ENCODE measurements at places on chromosomes 11 and 22.

- DNase-seq, result no peak
Observed at GRCh38 chr11:119316729-119317591, at the start of gene MCAM. Gene MCAM (minus strand): TSS chr11:119317130. CDS start chr11:119317101, 29 bp downstream.

GRCh38 chr11:112248201-112248600 is 12.5 kb downstream of the PLET1 start:
- DNase-seq, result no peak

GRCh38 chr11:35786188-35786587 is 123.6 kb downstream of the TRIM44 start:
- no peak for DNase-seq

DNA sequence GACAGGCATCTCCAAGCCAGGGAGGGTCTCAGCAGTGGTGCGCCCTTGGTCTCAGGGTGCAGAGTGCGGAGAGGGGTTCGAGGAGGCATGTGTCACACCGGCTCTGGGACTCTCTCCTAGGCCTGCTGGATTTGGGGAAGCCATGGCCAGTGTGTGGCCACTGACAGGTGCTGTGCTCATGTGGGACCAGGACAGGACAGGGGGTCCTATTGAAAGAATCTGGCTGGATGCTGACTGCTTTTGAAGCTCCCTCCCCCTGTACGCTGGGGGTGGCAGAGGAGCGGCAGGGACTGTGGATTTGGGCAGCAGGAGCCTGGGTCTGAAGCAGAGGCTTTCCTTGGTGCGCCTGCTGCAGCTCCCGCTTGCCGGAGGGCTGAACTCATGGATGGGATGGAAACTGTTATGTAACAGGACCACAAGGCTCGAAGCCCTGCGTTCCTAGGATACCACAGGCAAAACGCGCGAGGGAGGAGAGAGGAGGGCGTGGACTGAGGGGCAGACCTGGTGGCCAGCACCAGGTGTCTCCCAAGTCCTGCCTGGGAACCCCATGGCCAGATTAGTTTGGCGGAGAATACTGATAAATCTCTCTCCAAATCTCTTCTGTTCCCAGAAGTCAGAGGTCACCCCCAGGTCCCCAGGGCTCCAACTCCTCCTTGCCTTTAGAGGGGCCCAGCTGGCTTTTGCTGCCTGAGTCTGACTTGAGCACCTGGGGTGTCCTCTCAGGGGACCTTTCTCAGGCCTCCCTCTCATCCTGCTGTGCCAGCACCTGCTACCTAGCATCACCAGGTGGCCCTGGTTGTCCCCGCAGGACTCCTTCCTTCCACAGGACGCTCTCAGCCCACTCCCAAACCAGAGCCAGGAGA is 13.8 kb upstream of the TEF start:
- no peak for DNase-seq

GRCh38 chr22:19891317-19892256 is 36.9 kb upstream of the GNB1L start:
- DNase-seq, result peak; percentile 66

- no peak for DNase-seq
Observed at GRCh38 chr22:17827466-17827865, 53.2 kb upstream of the BID start.

DNA sequence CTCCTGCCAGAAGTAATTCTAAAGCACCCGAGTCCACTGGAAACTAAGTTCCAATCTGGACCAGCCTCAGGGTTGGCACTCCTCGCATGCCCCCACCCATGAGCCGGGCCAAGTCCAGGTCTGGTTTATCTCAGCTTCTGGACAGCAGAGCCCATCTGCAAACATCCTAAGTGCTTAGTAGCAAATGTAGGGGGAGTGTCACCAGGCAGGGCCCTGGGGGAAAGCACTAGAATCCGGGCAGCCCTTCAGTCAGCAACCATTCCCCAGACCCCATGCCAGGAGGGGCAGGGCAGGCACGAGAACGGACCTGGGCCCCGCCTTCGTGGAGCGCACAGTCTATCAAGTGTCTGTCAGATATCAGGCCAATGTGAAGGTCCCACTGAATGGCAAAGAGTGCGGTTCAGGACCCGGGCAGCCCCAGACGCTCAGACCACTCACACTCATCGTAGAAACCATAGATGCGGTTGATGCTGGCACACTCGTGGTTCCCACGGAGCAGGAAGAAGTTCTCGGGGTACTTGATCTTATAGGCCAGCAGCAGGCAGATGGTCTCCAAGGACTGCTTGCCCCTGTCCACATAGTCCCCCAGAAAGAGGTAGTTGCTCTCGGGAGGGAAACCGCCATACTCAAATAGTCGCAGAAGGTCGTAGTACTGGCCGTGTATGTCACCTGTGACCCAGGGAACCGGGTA is 1.3 kb downstream of the PPP1CA start:
- DNase-seq, result no peak

- no peak for DNase-seq
Observed at GRCh38 chr11:26018336-26018735, 313.6 kb upstream of the ANO3 start.

- DNase-seq, result no peak
Observed at GRCh38 chr11:91563176-91563575, 661.4 kb upstream of the FAT3 start.

DNA sequence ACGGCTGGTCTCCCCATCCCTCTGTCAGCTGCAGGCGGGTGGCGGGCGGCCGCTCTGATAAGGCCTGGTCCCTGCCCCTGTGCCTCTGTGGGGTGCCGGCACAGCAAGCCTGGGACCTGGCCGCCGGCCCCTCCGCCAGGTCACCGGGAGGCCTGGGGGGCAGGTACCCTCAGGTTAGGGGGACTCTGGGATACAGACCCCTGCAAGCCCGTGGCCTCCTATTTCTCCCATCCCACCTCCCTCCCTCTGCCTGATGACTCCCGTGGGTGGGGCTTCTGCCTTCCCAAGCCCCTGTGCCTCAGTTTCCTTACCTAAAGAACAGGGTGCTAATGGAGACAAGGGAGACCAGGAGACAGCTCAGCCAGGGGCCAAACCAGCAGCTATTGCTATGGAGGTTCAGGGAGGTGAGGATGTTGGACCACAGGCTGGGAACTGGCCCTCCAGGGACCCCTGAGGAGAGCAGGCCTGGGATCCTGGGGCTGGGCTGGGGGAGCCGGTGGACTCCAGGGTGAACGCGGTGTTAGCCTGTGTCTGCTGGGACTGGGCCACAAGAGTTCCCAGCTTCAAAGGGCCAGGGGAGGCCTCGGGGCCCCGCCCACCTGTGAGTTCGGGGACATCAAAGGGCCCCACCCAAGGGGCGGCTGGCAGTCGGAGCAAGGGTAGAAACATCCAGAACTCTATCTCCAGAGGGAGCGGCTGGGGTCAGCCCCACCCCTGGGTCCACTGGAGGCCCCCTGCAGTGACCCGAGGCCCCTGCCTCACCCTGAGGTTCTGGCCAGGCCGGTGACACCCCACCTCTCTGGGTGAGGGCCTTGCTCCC is 32.0 kb upstream of the TH start:
- no peak for DNase-seq
